ENCODE measurements at places on chromosomes 2 and 18.

- no peak for DNase-seq
These were observed 44.3 kb upstream of the REL start for GRCh38 chr2:60837123-60837522.

GRCh38 chr2:60529785-60530627, 23.4 kb downstream of the BCL11A start:
- DNase-seq: no peak

GRCh38 chr2:162821718-162822117, 16.8 kb downstream of the KCNH7 start:
- DNase-seq: no peak

DNA sequence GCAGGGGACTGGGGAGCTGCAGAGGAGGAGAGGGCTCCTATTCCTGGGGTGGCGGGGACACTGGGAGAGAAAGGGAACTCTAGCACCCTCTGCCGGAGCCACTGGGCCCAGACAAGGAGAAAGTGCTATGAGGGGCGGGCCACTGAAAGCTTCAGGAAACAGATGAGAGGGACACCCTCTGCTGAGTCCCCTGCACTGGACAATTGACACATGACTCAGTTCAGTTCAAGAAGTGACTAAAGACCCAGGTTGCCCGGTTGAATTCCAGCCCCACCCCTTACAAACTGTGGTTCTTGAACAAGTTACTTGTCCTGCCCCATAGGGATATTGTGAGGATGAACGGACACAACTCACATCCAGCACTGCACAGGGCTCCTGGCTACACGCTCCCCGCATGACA, 5.0 kb downstream of the RUFY4 start:
- no peak for DNase-seq

DNA sequence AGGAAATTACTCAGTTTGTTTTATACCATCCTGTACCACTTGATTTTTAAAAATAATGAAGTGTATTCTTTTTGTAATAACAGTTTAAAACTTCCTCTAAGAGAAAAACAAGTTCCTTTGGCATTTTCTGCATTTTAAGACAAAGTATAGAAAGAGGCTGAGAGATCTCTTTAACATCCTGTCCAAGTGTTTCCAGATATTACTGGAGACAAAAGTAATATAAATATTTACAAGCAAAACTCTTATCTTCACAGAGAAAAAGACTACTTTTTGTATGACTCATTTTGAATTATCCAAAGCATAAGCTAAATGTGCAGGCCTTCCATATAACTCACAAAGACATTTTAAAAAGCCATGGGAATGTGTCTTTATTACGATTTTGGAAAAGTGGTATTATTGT, 221.1 kb downstream of the RDH14 start:
- no peak for DNase-seq

GRCh38 chr2:66434679-66435548, at the start of gene MEIS1:
Gene MEIS1, plus strand, starts transcription at chr2:66435125. Its CDS starts 732 bp downstream, at chr2:66435857.
- no peak for DNase-seq

Measured in T-cell (primary cell).